ENCODE measurements at places on chromosomes 13 and 19.

DNA sequence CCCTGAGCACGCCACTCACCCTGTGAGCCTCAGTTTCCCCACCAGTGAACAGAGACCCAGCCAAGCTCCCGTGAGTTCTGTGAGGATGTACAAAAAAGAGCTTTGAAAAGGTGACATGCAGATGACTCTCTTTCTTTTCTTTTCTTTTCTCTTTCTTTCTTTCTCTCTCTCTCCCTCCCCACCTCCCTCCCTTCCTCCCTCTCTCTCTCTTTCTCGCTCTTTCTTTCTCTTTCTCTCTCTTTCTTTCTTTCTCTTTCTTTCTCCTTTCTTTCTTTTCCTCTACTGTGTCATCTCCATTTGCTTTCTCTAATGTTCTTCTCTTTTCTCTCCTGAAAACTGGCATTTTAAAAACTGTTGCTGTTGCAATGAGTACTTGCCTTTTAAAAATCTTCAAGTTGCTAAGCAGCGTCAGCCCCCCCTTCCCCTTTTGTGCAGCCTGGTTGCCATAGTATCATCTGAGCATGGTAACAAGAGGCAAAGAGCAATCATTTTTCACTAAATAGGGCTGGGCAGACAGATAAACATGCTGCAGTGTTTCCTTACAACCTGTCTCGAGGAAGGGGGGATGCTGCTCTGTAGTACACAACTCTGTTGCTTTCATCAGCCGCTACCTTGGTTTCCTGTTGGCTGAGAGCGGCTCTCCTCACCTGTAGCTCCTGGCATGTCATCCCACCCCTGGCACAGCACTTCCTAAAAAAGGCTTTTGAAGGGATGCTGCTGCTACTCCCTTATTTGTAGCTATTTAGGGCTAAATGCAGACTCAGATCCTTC is 108.7 kb upstream of the MBNL2 start:
- DNase-seq: no peak

- no peak for DNase-seq
These were observed 962 bp upstream of the JAK3 start for GRCh38 chr19:17848595-17849292.

- no peak for DNase-seq
These were observed 292.3 kb upstream of the SPRY2 start for GRCh38 chr13:80633251-80633650.

- DNase-seq: no peak
These were observed 24.1 kb downstream of the MEGF8 start for GRCh38 chr19:42349378-42350107.

GRCh38 chr19:2114218-2114617 is 17.5 kb downstream of the IZUMO4 start:
- DNase-seq: no peak

GRCh38 chr19:13299838-13300237 is 149.6 kb downstream of the IER2 start:
- DNase-seq: no peak

GRCh38 chr19:44696939-44697669 is 1.8 kb upstream of the CEACAM16 start:
- no peak for DNase-seq

DNA sequence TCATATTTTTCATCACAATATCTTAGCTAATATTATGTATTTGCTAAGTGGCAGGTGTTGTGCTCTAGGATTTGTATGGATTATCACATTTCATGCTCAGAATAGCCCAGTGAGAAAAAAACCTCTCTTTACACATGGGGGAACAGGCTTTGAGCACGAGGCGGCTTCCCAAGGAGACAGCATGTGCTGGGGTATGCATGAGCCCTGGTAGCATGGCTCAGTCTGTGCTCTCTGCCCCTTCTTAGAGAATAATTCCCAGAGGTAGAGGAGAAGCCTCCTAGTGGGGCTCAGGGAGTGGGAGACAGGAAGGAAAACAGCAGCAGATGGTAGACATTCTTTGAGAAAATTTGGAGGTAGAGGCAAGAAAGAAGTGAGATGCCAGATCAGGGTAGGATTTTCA is 31.6 kb downstream of the RNASEH2B start:
- DNase-seq: no peak

GRCh38 chr13:109241160-109241559 is 545.2 kb downstream of the IRS2 start:
- DNase-seq: no peak

GRCh38 chr13:75312884-75313520 is 169.0 kb downstream of the TBC1D4 start:
- DNase-seq: no peak

DNA sequence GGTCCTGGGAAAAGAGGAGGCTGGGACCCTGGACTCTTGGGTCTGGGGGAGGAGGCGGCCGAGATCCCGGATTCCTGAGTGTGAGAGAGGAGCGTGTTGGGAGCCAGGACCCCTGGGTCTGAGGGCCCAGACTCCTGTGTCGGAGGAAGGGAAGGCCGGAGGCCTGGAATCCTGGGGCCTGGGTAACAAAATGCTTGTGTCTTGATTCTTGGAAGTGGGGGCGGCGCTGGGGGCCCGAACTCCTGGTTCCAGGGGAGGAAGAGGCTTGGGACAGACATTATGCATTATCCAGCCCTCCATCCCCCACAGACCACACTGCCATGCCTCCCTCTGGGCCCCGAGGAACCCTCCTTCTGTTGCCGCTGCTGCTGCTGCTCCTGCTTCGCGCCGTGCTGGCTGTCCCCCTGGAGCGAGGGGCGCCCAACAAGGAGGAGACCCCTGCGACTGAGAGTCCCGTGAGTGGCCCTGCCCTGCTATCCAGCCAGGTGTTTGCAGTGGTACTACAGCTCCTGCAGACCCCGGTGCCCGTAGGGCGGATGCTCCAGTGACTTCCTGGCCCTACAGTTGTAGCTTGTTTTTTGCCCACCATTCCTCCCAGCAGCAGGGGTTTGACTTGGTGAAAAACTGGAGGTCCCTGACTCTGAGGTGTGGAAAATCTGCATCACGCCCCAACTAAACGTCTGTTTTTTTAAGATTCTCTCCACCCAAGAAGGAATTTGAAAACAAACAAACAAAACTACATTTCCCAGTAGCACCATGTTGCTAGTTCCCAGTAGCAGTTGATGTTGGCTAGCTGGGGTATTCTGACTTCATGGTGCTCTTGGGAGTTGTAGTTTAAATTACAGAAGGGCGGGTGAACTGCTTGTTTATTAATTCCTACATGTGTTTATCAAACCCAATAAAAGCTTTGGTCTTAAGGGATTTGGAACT is 630 bp downstream of the NUCB1 start:
- DNase-seq: no peak

GRCh38 chr13:95382916-95383315 is 81.7 kb upstream of the ABCC4 start:
- no peak for DNase-seq

- no peak for DNase-seq
These were observed 124.0 kb upstream of the RNF113B start for GRCh38 chr13:98300956-98301641.

DNA sequence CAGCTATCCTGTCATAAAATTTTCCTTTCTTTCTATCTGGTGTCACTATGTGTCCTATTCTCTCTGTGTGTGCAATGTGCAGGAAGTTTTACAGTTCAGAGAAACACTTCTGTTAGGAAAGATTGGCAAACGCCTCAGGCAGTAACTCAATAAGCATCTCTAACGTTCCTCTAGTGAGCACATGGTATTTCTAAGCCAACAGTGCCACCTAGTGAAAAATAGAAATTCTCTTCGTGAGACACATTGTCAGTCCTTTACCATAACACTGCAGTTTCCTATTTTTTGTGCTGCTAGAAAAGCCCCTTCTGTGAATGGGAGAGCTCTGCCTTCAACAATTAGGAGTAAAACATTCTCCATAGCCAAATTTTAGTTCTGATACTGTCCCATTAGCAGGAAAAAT is 50.7 kb downstream of the ZNF723 start:
- DNase-seq: no peak

GRCh38 chr19:30128211-30128610 is 186.2 kb downstream of the URI1 start:
- DNase-seq: no peak

DNA sequence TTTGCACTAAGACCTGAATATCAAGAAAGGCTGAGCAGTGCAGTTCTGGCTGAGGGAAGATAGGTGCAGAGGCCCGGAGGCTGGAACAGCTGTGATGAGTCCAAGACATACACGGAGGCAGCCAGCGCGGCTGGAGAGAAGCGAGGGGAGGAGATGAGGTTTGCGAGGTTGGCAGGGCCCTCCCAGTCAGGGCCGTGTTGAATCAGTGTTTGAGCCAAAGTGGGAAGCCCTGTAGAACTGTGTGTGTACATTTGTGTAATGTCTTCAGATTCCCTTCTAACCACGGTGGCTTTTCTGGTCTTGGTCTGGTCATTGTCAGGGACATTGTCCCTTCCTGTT is 34.9 kb downstream of the PAK4 start:
- DNase-seq: no peak

GRCh38 chr19:7628589-7629311 is 595 bp downstream of the XAB2 start:
- no peak for DNase-seq

DNA sequence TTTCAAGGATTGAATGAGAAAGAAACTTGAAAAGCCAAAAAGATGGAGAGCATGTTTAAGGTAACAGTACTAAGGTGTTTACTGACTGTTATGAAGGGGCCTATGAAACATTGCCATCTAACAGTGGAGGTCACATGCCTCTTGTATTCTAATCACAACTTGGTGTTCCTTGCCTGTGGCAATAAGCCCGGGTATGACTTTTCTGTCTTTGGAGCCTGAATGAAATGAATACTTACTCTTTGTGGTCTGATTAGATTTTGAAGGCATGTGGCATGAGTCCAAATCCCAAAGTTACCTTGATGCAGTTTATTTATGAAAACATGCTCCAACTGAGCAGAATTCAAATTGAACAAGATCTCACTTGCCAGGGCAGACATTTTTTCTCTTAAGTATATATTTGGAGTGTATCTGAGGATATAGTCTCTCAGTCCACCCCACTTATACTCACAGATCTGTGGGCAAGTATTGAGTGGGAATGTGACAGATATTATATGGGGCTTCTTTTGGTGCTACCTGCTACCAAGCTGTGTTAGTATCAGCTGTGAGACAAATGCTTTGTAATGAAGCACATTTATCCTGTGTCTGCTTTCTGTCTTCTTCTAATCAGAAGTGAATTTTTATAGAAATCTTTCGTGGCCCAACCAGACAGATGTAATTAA is 67.5 kb downstream of the B3GLCT start:
- no peak for DNase-seq

DNA sequence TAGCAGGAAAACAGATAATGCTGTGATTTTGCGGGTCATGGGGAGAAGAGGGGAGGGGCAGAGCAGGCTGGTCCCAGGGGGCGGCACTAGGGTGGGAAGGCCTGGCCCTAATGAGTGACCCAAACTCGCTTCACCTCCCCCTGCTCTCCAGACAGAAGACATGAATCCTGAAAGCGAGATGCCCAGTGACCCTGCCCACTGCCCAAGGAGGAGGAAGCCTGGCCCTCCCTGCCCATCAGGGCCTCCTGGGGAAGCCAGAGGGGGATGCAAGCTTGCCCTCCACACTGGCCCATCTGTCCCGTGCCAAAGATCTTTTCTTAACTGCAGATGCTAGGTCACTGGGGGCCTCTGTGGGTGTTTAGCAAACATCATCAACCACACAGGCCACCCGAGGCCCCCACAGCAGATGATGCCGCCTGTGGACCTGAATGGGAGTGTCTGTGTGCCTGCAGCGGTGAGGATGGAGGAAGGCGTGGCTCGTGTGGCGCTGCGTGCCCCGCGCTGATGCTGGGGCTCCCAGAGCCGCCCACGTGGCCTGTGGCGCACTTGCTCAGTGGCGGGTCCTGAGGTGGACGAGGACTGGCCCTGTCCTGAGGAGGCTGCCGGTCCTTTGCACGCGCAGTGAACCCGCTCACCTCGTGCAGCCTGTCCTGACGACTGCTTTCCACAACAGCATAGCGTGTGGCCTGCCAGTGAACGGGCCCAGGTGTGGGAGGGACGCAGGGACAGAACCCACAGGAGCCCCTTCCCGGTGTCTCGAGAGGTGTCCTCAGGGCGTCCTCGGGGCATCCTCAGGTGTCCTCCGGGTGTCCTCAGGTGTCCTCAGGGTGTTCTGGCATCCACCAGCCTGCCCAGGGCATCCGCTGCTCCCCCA is 80.5 kb upstream of the MCF2L start:
- no peak for DNase-seq

DNA sequence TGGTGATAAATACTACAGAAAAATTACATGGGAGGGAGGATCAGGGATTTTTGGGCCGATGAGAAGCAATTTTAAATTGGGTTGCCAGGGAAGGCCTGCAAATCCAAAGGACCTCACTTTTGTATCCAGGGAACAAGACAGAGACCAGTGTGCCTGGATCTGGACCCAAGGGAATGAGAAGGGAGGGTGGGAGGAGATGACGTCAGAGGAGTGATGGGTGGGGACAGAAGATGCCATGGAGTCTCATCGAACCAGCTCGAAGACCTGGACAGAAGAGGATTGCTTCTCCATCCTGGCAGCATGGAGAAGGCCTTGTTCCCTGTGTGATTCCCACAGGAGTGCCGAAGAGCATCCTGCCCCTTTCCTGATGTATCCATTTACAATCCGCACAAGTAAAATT is 68.9 kb downstream of the ITGBL1 start:
- DNase-seq: no peak

DNA sequence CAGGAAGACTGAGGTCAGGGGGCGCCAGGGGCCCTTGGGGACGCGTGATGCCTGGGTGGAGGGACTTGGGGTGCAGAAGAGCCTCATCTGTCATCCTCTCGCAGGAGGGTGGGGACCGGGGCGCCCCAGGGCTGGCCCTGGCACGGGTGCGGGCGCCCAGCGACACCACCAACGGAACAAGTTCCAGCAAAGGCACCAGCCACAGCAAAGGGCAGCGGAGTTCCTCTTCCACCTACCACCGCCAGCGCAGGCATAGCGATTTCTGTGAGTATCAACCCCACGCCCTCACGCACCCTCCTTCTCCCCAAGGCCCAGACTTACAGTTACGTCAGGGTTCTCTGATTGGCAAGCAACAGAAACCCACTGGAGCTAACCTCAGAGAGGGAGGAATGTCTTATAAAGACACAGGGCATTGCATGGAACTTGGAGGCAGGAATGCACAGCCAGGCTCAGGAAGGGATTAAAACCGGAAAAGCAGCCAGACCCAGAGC is 29.4 kb downstream of the MARK4 start:
- no peak for DNase-seq

- DNase-seq: no peak
These were observed 5.4 kb downstream of the BLVRB start for GRCh38 chr19:40460185-40460584.

DNA sequence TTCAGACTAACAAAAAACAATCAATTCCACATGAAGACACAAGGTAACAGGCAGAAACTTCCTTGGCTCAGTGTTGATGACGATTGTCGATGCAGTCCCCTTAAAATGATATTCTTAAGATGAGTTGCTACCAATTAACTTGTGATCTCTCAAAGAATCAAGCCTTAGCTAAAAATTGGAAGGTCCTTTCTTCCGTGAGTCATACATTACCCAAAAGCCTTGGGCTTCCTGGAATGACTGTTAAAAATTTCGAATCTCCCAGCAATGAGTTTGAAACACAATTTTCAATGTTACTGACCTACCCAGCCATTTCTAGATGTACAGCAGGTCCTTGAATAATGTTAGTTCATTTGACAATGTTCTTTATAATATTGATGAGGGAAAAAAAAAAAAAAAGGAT is 28.0 kb upstream of the RB1 start:
- DNase-seq: no peak
